ENCODE measurements at places on chromosomes 12 and 14.

GRCh38 chr12:15638231-15638630 is 151.0 kb downstream of the EPS8 start:
- DNase-seq, result no peak

DNA sequence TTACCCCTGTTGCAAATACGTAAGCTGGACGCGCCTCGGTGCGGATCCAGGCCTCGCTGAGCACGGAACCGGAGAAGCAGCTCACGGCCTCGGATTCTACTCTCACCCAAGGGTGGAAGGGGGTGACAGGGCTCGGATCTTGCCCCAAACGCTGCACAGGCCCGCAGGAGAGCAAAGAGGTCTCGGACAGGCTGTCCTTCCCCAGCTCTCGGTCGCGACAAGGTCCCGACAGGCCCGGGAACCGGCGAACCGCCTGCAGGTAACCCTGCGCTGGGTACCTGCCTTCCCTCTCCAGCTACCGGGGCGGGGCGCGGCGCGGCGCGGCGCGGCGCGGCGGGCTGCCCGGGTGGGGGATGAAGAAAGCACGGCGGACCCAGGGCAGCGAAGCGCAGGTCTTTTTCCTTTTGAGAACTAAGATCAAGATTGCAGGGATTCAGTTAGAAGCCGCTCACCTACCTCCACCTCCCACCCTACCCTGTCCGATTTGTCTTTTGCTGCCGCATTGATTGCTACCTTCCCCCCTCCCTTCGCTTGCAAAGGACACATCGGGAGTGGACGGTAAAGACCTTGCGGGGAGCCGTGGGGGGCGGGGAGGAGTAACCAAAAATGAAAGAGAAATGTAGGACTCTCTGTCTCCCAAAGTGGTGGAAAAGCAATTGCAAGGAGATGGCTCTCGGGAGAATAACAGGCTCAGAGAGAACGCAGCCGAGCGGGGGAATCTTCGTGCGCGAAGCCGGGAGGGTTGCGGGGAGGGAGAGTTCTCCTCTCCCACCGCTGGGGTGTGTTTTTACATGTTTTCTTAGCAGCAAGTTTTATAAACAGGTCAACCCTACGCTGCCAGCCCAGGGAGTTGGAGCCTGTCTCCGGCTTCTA is 8.4 kb upstream of the TBX3 start:
- no peak for DNase-seq

GRCh38 chr14:102278631-102278935 is 26.4 kb downstream of the MOK start:
- no peak for DNase-seq

DNA sequence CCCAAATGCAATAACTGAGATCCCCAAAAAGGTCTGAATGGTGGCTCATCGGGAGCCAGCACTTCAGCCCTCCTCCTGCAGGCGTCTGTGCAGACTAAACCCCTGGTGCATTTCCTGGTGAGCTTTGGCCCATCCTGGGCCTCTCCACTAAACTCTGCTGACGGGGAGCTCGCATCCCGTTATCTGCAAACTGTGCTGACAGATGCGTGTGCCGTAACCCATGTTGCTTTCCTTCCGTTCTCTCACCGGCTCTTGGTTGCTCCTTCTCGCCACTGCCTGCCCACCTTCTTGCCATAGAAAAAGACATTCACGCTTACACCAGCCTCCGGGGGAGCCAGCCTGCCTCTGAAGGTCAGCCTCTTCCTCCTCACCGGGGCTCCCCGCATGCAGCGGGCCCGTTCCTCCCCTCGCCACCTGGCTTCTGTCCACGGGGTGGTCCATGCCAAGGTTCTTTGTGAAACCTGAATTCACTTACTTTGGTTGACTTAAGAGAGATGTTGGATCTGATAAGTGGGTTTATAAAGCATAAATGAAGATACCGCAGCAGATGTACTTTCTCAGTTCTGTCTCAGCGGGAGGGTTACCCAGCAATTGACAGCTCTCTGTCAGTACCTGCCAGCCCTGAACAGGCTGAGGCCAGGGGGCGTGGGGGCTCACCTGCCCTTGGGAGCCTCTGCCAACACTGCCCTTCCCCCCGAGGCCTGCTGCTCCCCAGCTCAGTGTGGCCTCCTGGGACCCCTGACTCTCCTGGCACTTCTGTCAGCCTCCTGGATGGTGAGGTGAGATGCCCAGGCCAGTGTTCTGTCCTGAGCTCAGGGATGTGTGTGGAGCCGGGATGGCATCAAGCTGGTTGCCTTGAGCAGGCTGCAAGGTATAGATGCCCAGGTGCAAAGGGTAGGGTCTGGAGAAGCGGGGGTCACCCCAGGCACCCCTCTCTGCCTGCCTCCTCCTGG is 14.2 kb downstream of the ZFYVE21 start:
- DNase-seq, result no peak

DNA sequence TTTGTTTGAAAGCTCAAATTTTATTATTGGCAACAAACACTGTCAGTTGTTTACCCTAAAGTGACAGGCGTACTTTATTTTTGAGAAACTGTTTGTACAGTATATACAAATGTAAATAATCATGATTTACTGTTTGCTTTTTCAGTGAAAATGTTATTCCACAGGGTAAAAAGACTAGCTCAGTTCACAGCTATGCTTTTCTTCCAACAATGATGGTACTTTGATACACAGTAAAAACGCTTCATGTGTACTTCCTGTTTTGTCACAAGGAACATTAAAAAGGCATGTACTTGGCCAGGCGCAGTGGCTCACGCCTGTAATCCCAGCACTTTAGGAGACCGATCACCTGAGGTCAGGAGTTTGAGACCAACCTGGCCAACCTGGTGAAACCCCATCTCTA is 53.7 kb downstream of the MON2 start:
- no peak for DNase-seq

GRCh38 chr14:98175881-98176280 is 1096.1 kb downstream of the BCL11B start:
- DNase-seq, result no peak

DNA sequence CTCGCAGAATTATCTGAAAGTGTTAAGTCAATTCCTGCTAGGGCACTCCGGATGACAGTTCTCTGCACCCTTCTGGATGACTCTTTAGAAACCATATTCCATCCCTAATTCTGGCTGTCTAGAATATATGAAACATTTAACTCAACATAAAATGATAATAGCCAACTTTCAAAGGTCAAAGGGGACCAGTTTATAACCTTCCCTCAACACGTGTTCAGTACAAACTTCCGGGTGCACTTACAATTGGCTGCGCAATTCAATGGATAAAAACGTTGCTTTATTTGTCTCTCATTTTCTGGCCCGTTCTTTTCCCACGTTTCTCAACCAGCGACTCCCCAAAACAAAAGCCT is 1.3 kb downstream of the SBNO1 start:
- no peak for DNase-seq

- DNase-seq, result no peak
Observed at GRCh38 chr12:9388379-9388778, 180.2 kb upstream of the PZP start.

GRCh38 chr12:106084014-106084671 is 54.6 kb downstream of the NUAK1 start:
- no peak for DNase-seq

DNA sequence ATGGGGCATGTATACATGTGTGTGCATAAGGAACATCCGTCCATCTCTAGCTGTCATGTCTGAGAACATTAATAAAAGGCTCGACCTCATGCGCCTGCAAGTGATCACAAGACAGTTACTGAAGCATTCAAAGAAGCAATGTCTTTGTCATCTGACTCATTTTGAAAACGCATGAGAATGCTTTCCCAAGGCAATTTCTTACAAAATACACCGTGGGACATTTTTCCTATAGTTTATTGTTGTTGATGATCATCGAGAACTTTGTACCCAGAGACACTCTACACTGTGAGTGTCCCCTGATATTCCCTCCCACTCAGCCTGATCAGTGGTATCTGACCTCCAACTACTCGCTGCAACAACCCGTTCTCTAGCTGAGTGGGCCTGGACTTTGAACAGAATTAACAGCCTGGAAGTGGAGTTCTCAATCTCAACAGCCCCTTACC is 68.1 kb downstream of the ETV6 start:
- DNase-seq, result no peak

- no peak for DNase-seq
Observed at GRCh38 chr14:30295980-30296379, 263.0 kb upstream of the G2E3 start.

DNA sequence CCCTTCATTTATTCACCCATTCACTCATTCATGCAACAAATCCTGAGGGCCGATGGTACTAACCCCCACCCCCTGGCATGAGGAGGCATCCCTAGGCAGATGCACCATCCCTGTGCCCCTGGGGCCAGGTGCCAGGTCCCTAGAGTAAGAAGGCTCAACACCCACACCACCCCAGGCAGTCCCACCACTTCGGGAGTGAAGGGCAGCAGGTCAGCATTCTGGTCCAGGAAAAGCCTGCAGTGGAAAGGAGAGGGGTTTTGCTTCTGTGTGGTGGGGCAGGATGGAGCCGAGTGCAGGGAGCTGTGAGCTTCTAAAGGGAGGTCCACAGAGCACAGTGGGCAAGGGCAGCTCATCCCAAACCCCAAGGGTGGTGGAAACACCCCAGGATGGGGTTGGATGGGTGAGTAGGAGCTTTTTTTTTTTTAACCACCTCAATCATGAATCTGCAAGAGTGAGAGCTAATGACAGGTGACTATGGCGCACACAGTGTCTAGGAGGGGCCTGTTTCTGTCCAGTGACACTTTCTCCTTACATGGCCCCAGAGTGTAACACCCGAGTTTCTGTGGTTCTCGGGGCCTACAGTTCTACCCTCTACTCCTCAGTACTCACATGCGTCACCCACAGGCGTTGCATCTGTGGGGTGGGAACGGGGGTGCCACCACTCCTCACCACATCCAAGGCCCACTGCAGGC is 414.3 kb downstream of the TMEM121 start:
- DNase-seq, result no peak

DNA sequence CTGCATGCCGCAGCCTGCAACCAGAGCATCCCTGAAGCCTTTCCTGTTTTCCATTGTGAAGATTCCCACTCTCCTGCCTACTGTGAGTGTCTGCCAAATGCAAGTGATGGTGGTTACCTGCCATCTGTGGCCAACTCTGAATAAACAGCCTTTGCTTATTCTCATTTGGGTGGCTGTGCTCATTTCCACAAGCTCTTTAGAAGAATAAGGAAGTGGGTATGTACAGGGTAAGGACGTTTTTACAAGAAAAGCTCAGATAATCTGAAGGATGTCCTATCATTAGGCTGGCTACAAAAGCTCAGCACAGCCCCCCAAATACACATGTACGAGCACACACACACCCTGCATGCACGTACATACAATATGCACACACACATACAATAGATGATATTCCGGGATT is 7.3 kb upstream of the RNASE1 start:
- no peak for DNase-seq

DNA sequence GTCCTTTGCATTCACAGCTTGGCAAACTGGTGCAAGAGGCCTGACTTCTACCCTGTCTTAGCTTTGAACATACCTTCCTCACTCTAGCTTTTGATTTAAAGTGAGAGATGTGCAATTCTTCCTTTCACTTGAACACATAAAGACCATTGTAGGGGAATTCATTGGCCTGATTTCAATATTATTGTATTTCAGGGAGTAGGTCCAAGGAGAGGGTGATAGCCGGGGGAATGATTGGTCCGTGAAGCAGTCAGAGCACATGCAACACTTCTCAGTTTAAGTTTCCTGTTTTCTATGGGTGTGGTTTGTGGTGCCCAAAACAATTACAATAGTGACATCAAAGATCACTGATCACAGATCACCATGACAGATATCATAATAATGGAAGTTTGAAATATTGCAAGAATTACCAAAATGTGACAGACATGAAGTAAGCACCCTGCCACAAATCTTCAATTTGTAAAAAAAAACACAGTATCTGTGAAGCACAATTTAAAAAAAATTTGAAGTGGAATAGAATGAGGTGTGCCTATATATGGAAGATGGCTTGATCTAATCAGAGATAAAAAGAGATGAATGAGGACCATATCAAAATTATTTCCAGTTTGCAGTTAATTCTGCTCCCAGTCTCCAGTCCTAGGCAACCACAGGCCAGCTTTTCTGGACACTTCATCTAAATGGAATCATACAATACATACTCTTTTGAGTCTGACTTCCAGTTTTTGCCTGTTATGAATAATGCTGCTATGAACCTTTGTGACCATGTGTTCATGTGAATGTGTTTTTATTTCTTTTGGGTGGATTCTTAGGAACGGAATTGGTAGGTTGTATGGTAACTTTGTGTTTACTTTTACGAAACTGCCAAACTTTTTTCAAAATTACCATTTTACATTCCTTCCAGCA is 23.2 kb downstream of the BORCS5 start:
- DNase-seq, result no peak

- DNase-seq, result no peak
Observed at GRCh38 chr12:124454352-124454725, 113.1 kb downstream of the NCOR2 start.

- no peak for DNase-seq
Observed at GRCh38 chr14:99971941-99972747, 93.1 kb upstream of the EVL start.

DNA sequence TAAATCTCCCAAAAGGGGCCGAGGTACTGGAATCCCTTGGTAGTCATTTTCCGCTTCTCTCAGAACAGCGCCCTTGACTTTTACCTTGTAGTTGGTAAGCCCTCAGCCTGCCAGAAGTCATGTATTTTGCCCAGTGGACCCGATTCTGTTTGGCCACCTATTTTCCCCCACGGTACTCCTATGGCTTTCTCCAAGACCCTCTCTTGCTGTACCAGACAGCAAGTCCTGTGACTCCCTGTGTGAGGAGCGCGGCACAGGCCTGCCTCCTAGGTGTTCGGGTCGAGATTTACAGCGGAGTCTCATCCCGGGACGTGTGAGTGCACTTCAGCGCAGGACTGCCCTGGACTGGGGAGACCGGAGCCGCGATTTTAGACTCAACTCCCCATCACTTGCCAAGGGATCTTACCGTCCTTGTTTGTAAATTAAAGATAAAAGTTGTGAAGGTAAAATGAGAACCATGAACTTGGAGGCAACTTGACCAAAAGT is 1.1 kb upstream of the MBD6 start:
- no peak for DNase-seq

DNA sequence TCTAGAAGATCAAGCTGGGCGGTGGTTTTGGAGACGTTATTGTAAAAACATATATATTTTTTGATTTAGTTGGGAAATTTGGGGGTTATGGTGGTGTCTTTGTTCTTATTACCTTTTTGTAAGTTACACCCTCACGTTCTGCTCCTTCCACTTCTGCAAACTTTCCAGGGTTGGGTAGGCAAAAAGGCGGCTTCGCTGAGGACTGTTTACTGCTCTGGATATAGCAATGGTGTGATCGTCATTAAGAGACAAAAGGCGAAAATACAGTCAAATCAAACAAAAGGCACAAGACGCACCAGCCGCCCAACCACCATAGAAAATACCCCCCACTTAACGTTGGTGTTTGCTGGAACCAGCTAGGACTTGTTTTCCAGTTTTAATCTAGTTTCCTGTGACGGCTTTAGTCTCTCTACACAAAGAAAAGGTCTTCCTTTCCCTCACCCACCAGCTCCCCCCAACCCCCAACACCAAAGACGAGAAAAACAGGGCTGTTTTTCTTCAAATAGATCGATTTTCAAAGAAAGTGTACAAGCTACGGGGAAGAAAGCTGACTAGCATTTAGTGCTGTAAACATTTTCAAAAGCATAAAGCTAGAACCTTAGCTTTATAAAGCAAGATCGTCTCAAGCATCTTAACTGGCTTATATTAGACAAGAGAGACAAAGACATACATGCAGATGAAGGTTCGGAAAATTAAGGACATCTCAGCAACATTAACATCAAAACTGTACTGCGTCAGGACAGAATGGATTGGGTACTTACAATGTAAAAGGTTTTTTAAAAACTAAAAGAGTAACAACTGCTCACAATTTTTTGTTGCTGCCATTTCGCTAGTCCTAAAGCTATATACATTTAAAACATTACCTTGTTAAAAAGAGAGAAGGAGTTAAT is 2.0 kb upstream of the SETD1B start:
- no peak for DNase-seq
